ENCODE measurements at places on chromosomes 11 and 22.

GRCh38 chr11:69403556-69404215, 77.8 kb upstream of the LINC01488 start:
- no peak for DNase-seq

DNA sequence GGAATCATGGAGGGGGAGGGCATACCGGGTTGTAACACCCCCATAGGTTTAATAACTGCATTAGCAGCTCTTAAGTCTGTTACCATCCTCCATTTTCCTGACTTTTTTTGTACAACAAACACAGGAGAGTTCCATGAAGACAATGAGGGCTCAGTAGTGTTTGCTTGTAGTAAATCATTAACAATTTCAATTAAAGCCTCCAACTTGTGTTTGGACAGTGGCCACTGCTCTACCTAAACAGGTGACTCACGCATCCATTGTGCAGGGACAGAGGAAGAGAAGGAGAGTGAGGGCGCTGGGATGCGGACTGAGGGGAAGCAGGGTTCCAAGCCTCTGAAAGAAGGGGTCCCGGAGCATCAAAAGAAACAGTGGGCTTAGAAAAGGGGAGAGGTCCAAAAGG, 21.3 kb upstream of the MTNR1B start:
- no peak for DNase-seq

GRCh38 chr22:40033586-40034380, 39.0 kb downstream of the FAM83F start:
- no peak for DNase-seq

DNA sequence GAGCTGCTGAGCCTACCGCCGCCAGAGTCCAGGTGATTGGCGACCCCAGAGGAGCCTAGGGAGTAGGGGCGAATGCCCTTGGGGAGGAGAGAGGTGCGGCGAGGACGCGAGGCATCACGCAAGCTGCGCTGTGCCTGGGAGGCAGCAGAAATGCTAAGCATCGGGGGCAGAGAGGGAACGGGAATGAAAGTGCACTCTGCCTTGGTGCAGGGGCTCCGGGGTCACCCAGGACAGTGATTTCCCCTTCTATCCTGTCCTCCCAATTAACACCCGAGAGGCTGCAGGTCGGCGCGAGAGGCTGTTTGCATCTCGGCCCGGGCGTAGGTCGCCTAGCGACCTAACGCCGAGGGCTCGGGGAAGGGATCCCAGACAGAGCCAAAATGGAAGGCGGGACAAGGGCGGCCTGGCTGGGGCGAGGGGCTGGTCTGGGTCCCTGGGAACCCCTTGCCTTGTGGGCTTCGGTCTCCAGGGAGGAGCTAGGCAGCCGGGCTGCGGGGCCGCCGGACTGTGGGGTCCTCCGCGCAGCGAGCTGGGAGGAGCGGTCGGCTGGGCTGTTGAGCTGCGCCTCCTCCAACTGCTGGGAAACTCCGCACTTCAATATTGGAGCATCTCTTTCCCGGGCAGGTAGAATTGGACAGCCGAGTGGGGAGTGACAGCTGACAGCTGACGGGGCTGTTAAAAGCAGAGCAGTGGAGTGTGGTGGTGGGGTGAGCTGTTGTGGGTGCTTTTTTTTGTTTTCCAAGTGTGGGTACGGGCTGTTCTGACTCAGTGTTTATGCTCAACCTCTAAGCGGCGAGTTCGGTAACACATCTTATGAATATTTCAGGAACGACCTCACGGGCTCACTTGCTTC, 657 bp downstream of the ELMOD1 start:
- DNase-seq, result peak; percentile 8

GRCh38 chr11:61742391-61742790, 10.0 kb upstream of the MYRF start:
- no peak for DNase-seq

DNA sequence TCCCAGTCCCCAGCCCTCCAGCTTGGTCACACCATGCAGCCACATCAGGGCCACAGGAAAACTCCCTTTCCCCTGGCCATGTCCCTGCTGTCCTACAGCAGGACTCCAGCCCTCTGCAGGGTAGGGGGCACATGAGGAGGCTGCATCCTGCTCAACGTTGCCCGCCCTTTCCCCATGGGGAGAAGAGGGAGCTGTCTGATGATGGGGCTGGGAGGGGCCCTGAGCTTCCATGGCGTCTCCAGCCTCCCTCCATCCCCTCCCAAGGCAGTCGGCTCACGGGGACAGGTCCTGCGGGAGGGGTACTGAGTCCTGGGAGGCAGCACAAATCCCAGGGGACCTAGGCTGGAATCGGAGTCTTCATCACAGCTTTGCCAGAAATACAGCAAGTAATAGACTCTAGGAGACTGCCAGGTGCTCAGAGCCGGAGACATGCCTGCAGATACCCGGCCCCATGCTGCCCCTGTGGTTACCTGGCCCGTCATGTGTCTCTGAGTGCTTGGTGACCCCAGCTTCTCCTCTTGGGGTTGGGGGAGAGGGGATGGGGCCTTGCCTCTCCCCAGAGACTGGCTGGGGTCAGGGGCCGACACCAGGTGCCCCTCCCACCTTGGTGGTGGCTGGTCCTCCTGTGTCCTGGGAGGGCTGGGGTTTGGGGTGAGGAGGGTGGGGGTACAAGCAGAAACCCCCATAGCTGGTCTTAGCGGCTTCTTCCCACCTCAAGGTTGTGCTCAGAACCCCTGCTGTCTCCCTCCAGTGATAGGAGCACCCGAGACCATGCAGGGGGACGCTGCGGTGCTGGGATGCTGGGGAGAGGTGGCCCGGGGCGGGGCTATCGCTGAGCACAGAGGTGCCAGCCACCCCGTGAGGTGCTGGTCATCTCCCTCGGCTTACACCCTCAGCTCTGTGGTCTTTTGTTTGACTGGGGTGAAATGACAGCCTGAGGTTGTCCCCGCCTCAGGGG, 2.3 kb downstream of the MRGPRE start:
- no peak for DNase-seq

GRCh38 chr22:23119494-23120414, 22.0 kb downstream of the RSPH14 start:
- DNase-seq, result peak; percentile 31

GRCh38 chr11:25200925-25201324, 704.1 kb downstream of the LUZP2 start:
- no peak for DNase-seq

DNA sequence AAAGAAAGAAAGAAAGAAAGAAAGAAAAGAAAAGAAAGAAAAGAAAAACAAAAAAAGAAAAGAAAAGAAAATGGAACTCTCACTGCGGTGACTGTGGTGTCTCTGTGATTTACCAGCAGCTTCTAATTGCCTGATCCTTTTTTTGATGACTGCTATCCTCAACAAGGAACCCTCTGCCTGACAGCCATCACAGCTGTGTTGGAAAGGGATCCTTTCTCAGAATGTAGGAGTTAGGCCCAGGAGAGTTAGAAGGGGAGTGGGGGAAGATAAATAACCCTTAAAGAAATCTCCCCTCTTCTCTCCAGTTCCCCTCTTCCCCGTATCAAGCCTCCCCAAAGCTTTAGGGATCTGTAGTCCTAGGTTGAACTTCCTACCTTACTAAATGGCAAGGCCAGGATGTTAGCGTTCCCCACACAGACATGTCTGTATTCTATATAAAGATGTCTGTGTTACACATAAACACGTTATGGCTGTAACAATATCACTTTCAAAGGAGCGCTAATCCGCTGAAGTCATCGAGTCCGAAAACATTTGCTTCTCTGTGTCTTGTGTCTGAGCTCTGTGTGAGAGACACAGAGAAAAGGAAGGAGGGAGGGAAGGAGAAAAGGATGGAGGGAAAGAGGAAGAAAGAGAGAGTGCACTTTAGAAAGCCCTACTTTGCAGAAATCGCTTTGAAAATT, 26.8 kb upstream of the WT1 start:
- no peak for DNase-seq

DNA sequence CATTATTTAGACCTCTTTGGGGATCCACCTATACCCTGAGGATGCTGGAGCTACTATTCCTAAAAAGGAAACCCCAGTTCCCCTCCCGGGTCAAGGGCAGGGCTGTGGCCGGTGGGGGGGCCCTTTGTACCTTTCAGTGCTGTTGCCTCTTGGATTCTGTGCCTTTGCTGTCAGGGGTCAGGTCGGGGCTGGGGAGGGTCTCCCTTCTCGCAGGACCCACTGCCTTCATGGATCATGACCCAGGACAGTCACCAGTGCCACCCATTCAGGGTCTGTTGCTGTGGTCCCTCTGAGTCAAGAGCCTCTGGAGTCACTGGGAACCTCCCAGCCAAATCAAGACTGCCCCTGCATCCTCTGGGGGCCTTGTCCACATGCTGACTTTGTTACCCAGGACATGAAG, 78.1 kb upstream of the CCND1 start:
- DNase-seq, result no peak
